MM.1S (cell line): ENCODE measurements at places on chromosomes 2 and 18.
A peak's percentile ranks its signal among the peaks of the same experiment; 100 is the strongest.

- DNase-seq = peak; percentile 21
Measured at GRCh38 chr2:206086716-206087350, 859 bp upstream of the INO80D start.

GRCh38 chr2:85502720-85503119, 36.2 kb upstream of the MAT2A start:
- DNase-seq = no peak

DNA sequence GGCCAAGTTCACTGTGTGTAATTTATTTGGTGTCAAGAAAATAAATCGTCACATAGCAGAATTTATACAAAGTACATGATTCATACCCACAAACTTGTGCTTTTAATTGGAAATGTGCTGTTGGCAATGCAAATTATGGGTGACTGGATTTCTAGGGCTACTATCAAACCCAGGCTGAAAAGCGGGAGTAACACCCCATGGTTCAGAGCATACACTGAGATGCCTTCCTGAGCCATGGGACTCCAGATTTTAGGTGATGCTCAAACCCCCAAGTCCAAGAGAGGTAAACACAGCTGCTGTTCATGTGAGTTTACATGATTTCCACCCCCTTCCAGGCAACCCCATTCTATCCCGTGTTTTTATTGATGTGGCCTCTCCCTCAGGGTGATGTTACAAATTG, 565.9 kb upstream of the ID2 start:
- no peak for DNase-seq

- DNase-seq = no peak
Measured at GRCh38 chr2:158478816-158479215, 22.1 kb downstream of the PKP4 start.

DNA sequence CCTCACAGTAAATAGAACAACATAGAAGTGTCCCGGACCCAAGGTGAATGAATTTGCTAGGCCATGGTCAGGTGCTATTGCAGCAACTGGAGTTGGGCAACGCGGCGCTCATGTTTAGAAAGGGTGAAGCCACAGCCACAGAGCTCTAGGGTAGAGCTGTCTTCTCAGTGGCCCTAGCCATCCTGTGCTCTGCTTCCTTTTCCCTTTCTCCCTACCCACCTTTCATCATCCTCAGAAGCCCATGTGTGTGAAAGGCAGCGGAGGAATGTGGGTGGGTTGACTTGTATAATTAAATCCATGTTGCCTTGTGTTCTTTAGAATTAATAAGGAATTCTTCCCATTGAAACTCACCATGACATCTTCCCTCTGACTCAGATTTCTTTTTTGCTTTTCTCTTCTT, 336.7 kb downstream of the OSR1 start:
- no peak for DNase-seq

DNA sequence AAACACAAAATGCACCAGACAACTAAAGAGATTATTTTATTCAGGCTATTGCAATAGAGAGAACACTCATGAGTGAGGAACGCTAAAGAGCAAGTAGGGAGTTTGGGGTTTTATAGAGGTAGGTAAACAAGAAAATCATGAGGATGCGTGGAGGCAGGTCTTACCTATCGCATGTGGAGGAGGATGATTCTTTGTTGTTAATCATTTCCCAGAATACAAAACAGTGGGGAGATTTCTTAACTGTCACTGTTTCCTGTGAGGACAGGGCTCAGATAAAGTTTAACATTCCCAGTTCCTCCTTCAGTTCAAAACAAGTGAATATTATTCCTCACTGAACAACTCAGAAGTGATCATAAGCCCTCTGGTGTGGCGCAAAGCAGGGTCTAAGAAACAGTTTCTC, 156.1 kb upstream of the MGAT5 start:
- no peak for DNase-seq

- DNase-seq = no peak
Measured at GRCh38 chr18:57077005-57077765, 69.7 kb upstream of the BOD1L2 start.

DNA sequence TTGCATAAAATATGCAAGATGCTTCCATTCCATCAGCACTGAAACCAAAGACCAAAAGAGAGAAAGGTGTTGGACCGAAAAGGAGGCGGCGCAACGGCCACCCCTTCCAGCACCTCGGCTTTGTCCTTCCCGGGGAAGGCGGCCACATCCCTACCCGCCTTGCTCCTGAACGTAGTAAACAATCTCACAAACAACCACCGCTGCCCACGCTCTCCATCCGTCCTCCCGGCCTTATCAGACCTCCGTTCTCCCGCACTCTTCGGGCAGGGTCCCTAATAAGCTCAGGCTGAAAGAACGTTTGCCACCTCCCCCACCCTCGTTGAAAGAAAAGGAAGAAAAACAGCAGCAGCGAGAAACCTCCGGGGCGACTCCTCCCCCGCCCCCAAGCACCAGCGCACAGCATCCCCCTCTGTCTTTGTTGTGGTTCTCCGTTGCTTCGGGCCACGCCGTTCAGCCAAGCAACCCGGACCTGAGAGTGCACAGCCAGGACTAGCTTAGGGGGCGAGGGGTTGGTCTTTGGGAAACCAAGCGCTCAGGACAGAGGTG, 4.4 kb downstream of the EVX2 start:
- no peak for DNase-seq

DNA sequence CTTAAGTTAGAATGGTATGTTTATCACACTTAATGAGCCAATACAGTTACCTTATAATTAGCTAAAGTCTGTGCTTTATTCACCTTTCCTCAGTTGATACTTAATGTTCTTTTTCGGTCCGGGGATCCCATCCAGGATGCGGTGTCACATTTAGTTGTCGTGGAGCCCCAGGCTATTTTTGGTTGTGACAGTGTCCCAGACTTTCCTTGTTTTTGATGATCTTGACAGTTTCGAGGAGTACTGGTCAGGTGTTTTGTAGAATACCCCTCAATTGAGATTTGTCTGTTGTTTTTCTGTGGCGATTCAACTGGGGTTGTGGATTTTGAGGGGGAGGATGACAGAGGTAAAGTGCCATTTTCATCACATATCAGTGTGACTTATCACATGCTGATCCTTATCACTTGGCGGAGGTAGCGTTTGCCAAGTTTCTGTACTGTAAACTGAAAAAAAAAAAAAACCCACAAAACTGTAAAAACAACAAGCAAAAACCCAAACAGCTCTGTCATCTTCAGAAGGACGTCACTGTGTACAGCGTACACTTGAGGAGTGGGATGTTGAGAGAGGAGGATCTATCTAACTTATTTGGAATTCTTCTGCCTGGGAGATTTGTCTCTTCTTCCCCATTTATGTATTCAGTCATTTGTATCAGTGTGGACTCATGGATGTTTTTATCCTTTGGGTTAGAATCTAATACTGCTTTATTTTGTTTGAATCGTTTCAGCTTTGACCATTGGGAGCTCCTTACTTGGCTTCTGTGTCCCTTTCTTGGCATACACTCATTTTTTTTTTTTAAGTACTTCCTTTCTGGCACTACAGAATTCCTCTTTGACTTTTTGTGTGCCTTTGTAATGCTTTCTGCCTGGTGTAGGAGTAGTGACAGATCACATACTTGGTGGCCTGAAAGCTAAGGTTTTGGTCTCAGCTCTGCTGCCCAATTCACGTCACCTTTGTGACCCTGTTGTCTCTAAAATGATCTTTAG, 68.1 kb downstream of the FMNL2 start:
- DNase-seq = no peak

GRCh38 chr2:217906798-217907197, 96.0 kb downstream of the TNS1 start:
- DNase-seq = no peak

- DNase-seq = no peak
Measured at GRCh38 chr2:98158305-98158704, 71.3 kb downstream of the VWA3B start.

GRCh38 chr2:71567625-71568024, 114.3 kb downstream of the DYSF start:
- no peak for DNase-seq

GRCh38 chr2:214484239-214484638, 73.4 kb downstream of the VWC2L start:
- no peak for DNase-seq

DNA sequence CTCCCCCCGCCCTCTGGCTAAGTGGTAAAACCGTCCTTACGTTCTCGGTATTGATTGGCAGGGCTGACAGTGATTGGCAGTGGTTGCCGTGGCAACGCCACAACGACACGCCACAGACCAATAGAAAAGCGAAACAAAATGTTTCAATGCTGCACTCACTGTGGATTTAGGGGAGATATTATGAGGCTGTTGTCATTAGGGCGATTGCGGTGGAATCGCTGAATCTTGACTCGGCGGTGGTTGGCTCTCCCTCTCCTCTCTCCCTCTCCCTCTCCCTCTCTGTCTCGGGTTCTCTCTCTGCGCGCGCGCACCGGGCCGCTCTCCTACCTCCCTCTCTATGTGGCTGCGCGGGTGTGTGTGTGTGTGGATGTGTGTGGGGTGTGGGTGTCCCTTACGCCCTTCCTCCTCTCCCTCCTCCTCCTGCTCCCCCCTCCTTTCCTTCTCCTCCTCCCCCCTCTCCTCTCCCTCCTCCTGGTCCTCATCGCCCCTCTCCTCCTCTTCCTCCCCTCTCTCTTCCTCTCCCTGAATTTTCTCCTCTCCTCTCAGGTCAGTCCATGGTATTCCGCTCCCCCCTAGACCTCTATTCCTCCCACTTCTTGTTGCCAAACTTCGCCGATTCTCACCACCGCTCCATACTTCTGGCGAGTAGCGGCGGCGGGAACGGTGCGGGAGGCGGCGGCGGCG, at the start of gene SIX3:
Gene SIX3, plus strand, starts transcription at position 152 of the 684 bp plus-strand sequence. Its CDS starts 403 bp downstream, at position 555.
- DNase-seq = peak; percentile 61

GRCh38 chr2:24815171-24815570, 21.9 kb downstream of the CENPO start:
- DNase-seq = no peak

- no peak for DNase-seq
Measured at GRCh38 chr2:65420712-65421431, 11.5 kb downstream of the SPRED2 start.

DNA sequence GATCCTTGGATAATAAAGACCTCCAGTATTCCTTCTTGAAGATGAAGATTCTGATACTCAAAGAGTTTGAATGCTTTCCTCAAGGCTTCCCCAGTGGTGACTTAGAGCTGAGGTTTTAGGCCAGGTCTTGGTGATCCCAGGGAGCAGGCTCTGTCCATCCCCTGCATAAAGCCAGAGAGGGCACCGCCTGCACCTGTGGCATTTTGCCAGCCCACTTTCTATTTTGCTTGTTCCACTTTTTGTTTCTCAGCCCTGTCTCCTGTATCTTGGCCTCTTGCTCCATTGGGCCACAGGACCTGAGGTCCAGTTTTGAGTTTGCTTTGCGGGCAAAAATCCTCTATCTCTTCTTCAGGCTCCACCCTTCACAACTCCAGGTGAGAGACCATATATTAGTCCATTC, 6.7 kb upstream of the SCYGR1 start:
- peak; percentile 26 for DNase-seq

DNA sequence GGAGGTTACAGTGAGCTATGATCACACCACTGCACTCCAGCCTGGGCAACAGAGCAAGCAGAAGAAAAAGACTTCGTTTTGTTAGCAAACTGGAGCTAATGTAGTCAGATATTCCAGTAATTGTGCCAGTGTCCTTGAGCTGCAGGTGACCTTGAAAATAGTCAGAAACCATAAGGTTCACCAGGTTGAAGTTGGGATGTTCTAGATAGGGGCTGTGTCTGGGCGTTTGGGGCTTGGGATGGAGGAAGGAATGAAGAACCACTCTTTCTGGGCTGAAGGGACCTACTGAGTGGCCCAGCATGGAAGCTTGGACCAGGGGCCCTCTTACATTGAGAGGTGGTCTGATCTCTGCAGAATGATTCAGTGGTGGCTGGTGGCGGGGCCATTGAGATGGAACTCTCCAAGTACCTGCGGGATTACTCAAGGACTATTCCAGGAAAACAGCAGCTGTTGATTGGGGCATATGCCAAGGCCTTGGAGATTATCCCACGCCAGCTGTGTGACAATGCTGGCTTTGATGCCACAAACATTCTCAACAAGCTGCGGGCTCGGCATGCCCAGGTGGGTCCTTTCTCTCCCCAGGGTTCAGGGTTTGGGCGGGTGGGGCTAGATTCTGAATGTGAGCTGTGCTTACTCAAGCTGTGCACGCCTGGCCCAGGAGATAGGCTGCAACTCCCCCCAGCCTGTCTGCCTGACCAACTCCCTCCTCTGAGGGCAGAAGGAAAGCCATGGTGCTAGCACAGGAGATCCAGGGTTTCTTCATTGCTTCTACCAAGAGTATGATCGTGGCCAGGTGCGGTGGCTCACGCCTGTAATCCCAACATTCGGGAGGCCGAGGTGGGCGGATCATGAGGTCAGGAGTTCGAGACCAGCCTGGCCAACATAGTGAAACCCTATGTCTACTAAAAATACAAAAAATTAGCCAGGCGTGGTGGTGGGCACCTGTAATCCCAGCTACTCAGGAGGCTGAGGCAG, 17.1 kb downstream of the CCT7 start:
- no peak for DNase-seq

- DNase-seq = no peak
Measured at GRCh38 chr2:216469661-216470060, 29.0 kb upstream of the RPL37A start.

DNA sequence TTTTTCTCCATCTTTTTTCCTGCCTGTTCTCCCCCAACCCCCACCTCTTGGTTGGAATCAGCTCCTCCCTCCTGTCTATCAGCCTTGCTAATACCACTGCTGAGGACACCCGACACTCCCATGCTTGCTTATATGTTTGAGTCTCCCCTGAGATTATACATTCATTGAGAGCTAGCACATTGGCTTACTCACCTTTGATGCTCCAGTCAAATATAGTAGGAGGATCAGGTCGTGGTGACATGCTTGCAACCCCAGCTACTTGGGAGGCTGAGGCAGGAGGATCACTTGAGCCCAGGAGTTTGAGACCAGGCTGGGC, 91.5 kb upstream of the CCBE1 start:
- DNase-seq = no peak

GRCh38 chr2:168884975-168885374, 5.3 kb downstream of the SPC25 start:
- DNase-seq = no peak

- DNase-seq = no peak
Measured at GRCh38 chr2:226529556-226529955, 270.1 kb downstream of the IRS1 start.

GRCh38 chr2:16406496-16407289, 258.9 kb downstream of the CYRIA start:
- DNase-seq = no peak

- DNase-seq = peak; percentile 9
Measured at GRCh38 chr2:230942920-230943896, 18.2 kb upstream of the GPR55 start.

- DNase-seq = no peak
Measured at GRCh38 chr18:26488417-26489009, 59.8 kb downstream of the KCTD1 start.

DNA sequence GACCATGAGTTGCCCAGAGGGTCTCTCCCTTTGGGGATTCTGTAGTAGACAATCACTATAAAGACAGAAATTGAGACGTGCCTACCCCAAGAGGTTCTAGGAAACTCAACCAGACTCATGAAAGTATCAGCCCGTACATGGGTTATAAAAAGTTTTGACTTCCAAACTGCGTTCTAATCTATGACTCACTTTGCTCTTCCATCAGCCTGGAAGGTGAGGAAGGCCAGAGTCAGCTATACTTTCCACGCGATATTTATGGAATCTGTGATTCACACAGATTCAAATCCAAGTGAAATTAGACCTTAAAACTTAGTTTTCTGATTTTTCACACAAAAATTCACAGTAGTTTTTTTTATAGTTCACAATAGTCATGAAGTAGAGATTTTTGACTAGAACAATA, 7.7 kb upstream of the LYPD1 start:
- no peak for DNase-seq

- DNase-seq = no peak
Measured at GRCh38 chr18:41881285-41881684, 73.7 kb upstream of the PIK3C3 start.
